Testis (tissue), 5 donors: ENCODE measurements at places on chromosomes 3 and 15. TPM values are rescaled to one million over a fixed set of nuclear protein-coding genes. Genes with fewer than 3 reads are reported as not detected.

- H3K27me3 ChIP-seq, result no peaks in the 10 kb centered on the region
- no peak overlapping the region for H3K4me3 ChIP-seq
- no peaks in the 10 kb centered on the region for H3K36me3 ChIP-seq
- no peak overlapping the region for H3K27ac ChIP-seq
- H3K4me1 ChIP-seq, result no peaks in the 10 kb centered on the region
Observed at GRCh38 chr15:90862964-90863778, 5.2 kb upstream of the FURIN start.

GRCh38 chr3:162377608-162378007 lies 881.0 kb downstream of the OTOL1 start:
- no peak overlapping the region for H3K4me3 ChIP-seq
- no peak for DNase-seq
- no peaks in the 10 kb centered on the region for H3K36me3 ChIP-seq
- no peak overlapping the region for H3K27ac ChIP-seq

DNA sequence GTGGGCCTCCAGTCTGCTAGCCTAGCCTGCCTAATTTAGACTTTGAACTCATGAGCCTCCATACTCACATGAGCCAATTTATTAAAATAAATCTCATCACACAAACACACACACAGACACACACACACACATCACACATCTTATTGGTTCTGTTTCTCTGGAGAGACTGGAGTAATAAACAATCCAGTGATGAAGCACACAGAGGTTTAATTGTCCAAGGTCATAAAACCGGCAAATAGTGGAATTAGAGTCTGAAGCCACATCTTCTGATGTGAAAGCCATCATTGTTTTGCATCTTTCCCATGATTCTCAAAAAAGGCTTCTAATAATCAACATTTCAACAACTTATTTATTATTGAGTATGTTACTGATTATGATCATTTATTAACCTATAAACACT lies 249.4 kb upstream of the KCNH8 start:
- no peak overlapping the region for H3K27ac ChIP-seq
- H3K4me1 ChIP-seq, result no peaks in the 10 kb centered on the region
- no peaks in the 10 kb centered on the region for H3K27me3 ChIP-seq

DNA sequence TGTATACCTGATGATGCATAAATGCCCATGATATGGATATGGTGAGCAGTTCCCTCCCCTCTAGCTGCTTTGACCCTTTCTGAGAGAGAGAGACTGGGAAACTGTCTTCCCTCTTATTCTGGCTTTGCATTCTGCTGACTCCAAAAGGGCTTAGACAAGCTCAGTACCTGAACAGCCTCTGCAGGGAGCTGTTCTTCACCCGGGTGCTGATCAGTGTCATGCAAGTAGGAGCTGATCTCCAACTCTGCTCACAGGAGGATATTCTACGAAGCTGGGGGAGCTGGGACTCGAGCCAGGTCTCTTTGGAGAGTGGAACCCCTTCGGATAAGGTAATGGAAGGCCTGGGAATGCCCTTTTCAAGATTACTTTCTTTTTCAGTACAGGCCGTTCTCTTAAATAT lies 237.1 kb downstream of the RYR3 start:
- H3K27ac ChIP-seq, result no peak overlapping the region
- H3K4me1 ChIP-seq, result no peaks in the 10 kb centered on the region
- H3K36me3 ChIP-seq, result no peaks in the 10 kb centered on the region
- DNase-seq, result peak; percentile 38

DNA sequence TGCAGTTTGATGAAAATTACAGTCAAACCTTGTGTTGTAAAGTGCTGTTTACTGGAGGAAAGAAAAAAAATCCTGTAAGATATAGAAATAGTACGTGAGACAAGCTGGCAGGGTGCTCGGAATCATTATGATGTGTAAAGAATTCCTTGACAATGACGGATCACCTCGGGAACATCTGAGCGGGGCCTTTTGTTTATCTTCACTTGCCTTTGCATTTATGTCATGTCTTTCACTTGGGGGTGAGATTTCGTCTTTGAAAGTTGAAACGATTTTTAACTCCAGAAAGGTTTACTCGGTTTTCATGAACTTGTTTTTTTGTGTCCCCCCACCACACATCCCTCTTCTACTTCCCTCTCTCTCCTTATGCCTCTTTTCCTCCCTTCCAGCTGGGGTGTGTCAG lies 128.3 kb upstream of the VEPH1 start:
- no peaks in the 10 kb centered on the region for H3K4me1 ChIP-seq
- H3K36me3 ChIP-seq, result no peaks in the 10 kb centered on the region
- no peak overlapping the region for H3K27ac ChIP-seq
- DNase-seq, result no peak
- no peak overlapping the region for H3K4me3 ChIP-seq
- H3K27me3 ChIP-seq, result no peaks in the 10 kb centered on the region

DNA sequence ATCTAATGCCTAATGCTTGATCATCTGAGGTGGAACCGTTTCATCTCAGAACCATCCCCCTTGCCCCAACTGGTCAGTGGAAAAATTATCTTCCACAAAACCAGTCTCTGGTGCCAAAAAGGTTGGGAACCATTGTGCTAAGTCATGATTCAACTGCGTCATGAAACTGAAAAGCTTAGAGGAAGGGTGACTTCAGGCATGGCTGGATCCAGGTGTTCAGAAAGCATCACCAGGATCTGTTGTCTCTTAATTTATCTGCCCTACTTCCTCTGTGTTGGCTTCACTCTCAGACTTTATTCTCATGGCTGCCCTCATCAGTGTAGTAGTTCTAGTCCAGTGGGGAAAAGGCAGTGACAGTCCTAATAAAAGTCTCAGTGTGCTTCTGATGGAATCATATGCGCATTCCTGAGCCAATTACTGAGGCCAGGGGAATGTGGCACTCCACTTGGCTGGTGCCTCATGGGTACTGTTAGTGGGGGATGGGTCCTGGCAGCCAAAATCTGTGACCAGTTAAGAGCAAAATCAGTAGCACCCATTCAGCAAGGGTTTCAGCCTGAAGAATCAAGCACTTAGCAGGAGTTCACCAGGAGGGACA lies 110.3 kb downstream of the WNT5A start:
- no peaks in the 10 kb centered on the region for H3K4me1 ChIP-seq
- H3K36me3 ChIP-seq, result no peaks in the 10 kb centered on the region
- H3K4me3 ChIP-seq, result no peak overlapping the region
- DNase-seq, result no peak
- no peak overlapping the region for H3K27ac ChIP-seq

- H3K4me3 ChIP-seq, result no peak overlapping the region
- H3K4me1 ChIP-seq, result no peaks in the 10 kb centered on the region
- no peak for DNase-seq
- no peaks in the 10 kb centered on the region for H3K36me3 ChIP-seq
- no peak overlapping the region for H3K27ac ChIP-seq
Observed at GRCh38 chr3:183468424-183468823, 40.0 kb upstream of the MCF2L2 start.

DNA sequence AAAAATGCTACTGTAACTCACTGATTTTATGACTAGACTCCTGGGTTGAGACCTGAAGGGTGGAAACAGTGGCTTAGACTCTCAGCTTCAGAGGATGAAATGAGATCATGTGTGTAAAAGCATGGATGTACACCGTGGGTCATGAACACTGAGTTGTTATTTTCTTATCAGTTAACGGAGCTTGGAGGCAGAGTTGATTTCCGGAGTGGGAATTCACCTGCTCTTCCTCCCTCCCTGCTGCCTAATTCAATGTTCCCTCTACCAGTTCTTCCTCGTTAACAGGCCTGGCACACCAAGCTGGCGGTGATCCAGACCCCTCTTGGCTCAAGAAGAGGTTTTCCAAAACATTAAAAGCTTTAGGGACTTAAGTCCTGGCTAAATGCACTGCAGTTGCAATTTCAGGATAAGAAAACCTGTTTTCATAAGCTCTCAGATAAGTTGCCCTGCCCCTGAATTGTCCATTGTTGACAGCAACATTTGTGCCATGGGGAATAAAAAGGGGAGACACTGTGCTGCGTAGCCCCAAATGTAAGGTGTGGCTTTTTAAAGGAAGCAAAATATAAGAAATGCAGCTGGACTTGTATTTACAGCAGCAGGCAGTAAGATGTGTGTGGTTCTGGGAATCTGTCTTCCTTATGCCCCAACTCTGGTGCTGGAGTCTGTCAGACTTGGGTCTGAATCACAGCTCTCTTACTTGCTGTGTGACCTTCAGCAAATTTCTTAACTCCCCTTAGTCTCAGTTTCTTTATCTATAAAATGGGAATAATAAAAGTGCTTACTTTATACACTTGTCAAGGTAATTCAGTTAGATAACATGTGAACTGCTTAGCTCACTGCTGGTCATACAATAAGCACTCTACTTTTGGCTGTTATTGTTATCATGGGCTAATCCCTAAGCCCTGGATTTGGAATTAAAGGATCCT lies 9.9 kb downstream of the PDIA5 start:
- H3K4me3 ChIP-seq, result no peak overlapping the region
- peaks cover 60% of the 10 kb centered on the region for H3K4me1 ChIP-seq
- H3K27ac ChIP-seq, result peak overlapping the region; percentile 52

GRCh38 chr3:23735535-23736326 lies 70.0 kb upstream of the UBE2E1 start:
- no peak overlapping the region for H3K27ac ChIP-seq
- H3K27me3 ChIP-seq, result no peaks in the 10 kb centered on the region
- peaks cover 24% of the 10 kb centered on the region for H3K4me1 ChIP-seq
- no peak for DNase-seq
- H3K36me3 ChIP-seq, result no peaks in the 10 kb centered on the region

- H3K4me1 ChIP-seq, result no peaks in the 10 kb centered on the region
- no peaks in the 10 kb centered on the region for H3K36me3 ChIP-seq
- no peak for DNase-seq
- no peak overlapping the region for H3K4me3 ChIP-seq
- no peak overlapping the region for H3K27ac ChIP-seq
Observed at GRCh38 chr15:29701151-29701550, 121.1 kb downstream of the TJP1 start.

- no peaks in the 10 kb centered on the region for H3K36me3 ChIP-seq
- no peaks in the 10 kb centered on the region for H3K27me3 ChIP-seq
- H3K4me3 ChIP-seq, result peak within 1 kb of the TSS; percentile 57
- peaks cover 5% of the 10 kb centered on the region for H3K4me1 ChIP-seq
- DNase-seq, result peak; percentile 67
Observed at GRCh38 chr15:39580485-39581241, at the start of gene THBS1. THBS1 (plus strand) TSS chr15:39581079; CDS start chr15:39581858, 779 bp downstream.

GRCh38 chr15:77085297-77085696 lies 14.4 kb upstream of the TSPAN3 start:
- H3K27ac ChIP-seq, result no peak overlapping the region
- no peak overlapping the region for H3K4me3 ChIP-seq
- H3K4me1 ChIP-seq, result peaks cover 8% of the 10 kb centered on the region
- H3K27me3 ChIP-seq, result no peaks in the 10 kb centered on the region

DNA sequence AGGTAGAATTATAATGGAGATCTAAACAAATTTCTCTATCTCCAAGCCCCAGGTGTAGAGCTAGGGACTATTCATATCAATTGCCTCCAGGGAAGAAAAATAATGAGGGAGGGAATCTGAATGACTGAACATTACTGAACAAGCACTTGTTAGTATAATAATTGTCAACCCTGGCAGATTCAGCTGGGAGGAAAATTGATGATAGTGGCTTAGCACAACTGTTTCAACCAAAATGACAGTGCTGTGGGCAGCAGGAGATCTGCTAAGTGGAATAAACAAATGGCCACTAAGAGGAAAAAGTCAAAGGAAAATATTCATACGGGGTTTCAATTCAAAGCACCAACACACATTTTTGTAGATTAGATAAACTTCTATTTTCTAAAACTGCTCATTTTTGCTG lies 294.9 kb upstream of the ZNF385D start:
- H3K27ac ChIP-seq, result no peak overlapping the region
- no peak overlapping the region for H3K4me3 ChIP-seq
- H3K27me3 ChIP-seq, result no peaks in the 10 kb centered on the region
- no peak for DNase-seq
- no peaks in the 10 kb centered on the region for H3K36me3 ChIP-seq

- no peak overlapping the region for H3K27ac ChIP-seq
- no peaks in the 10 kb centered on the region for H3K36me3 ChIP-seq
- H3K4me1 ChIP-seq, result no peaks in the 10 kb centered on the region
- H3K27me3 ChIP-seq, result no peaks in the 10 kb centered on the region
- no peak overlapping the region for H3K4me3 ChIP-seq
Observed at GRCh38 chr3:176734146-176734545, 463.1 kb downstream of the TBL1XR1 start.

- no peaks in the 10 kb centered on the region for H3K27me3 ChIP-seq
- H3K4me1 ChIP-seq, result no peaks in the 10 kb centered on the region
- DNase-seq, result no peak
- H3K27ac ChIP-seq, result no peak overlapping the region
Observed at GRCh38 chr15:45201869-45202268, 14.1 kb upstream of the SHF start.

DNA sequence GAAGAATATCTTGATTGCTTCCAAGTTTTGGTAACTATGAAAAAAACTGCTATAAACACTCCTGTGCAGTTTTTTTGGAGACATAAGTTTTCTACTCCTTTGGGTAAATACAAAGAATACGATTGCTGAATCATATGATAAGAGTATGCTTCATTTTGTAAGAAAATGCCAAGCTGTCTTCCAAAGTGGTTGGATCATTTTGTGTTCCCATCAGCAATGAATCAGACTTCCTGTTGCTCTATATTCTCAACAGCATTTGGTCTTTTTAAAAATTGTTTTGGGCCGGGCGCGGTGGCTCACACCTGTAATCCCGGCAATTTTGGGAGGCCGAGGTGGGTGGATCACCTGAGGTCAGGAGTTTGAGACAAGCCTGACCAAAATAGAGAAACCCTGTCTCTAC lies 14.5 kb downstream of the BTD start:
- no peaks in the 10 kb centered on the region for H3K36me3 ChIP-seq
- no peak overlapping the region for H3K27ac ChIP-seq
- H3K4me3 ChIP-seq, result no peak overlapping the region
- H3K4me1 ChIP-seq, result peaks cover 12% of the 10 kb centered on the region

DNA sequence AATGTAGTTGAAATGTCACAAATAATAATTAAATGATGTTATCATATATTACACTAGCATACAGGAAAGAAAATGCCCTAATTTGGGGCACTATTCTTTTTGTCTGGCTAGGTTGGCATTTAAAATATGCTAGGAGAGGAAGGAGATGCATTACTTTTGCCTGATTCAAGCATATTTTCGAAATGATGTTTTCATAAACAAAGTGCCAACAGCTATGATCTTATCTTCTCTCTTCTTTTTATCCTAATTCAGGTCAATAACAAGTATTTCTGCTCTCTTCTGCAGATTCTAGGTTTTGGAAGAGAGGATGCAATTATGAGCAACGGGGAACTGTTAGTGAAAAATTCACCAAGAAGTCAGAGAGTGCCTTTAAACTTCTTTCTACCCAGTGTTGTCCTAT lies 55.8 kb upstream of the NR2F2 start:
- no peak overlapping the region for H3K4me3 ChIP-seq
- no peaks in the 10 kb centered on the region for H3K27me3 ChIP-seq
- no peaks in the 10 kb centered on the region for H3K4me1 ChIP-seq
- DNase-seq, result no peak
- H3K36me3 ChIP-seq, result no peaks in the 10 kb centered on the region

- H3K36me3 ChIP-seq, result no peaks in the 10 kb centered on the region
- H3K27ac ChIP-seq, result no peak overlapping the region
- no peak overlapping the region for H3K4me3 ChIP-seq
- DNase-seq, result no peak
- H3K27me3 ChIP-seq, result no peaks in the 10 kb centered on the region
Observed at GRCh38 chr3:112860898-112861297, 14.2 kb upstream of the CD200R1L start.

- H3K27ac ChIP-seq, result no peak overlapping the region
- peaks cover 6% of the 10 kb centered on the region for H3K4me1 ChIP-seq
- peak; percentile 56 for DNase-seq
- H3K36me3 ChIP-seq, result no peaks in the 10 kb centered on the region
- H3K4me3 ChIP-seq, result no peak overlapping the region
Observed at GRCh38 chr15:40313531-40314398, 6.0 kb upstream of the PLCB2 start.

The UROC1 gene
- total RNA-seq, result 0.25 TPM

The MYO1E gene
- total RNA-seq, result 22.5 TPM

The CNTN4 gene
- 10.4 TPM for total RNA-seq

The PATL2 gene
- total RNA-seq, result 0.87 TPM

The CCR1 gene
- 1.8 TPM for total RNA-seq
